ENCODE measurements at places on chromosomes 3 and 15.

GRCh38 chr15:58686286-58686685 lies 63.2 kb downstream of the ADAM10 start:
- DNase-seq, result no peak

- no peak for DNase-seq
Measured at GRCh38 chr15:94042180-94042928, 189.0 kb upstream of the MCTP2 start.

GRCh38 chr3:85785766-85786165 lies 827.0 kb downstream of the CADM2 start:
- DNase-seq, result no peak

DNA sequence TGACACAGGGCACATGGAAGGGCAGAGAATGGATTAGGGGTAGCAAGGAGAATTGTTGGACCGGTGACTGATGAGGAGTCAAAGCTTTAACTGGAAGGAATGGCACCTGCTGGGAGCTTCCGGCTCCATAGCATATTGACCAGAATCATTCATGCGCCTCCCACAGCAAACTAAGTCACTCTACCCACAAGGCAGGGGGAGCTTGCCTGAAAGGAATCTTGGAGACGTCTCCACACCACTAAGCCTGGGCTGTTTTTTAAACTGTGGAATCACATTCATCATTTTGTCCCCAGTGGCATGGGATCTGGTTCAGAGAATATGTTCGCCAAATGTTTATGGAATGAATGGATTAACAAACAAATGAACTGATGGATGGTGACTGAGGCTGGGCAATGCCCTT lies 57.0 kb upstream of the ITGA11 start:
- DNase-seq, result no peak

GRCh38 chr3:166191411-166191810 lies 354.2 kb upstream of the BCHE start:
- DNase-seq, result no peak

GRCh38 chr3:153400641-153401040 lies 238.6 kb downstream of the RAP2B start:
- DNase-seq, result no peak

DNA sequence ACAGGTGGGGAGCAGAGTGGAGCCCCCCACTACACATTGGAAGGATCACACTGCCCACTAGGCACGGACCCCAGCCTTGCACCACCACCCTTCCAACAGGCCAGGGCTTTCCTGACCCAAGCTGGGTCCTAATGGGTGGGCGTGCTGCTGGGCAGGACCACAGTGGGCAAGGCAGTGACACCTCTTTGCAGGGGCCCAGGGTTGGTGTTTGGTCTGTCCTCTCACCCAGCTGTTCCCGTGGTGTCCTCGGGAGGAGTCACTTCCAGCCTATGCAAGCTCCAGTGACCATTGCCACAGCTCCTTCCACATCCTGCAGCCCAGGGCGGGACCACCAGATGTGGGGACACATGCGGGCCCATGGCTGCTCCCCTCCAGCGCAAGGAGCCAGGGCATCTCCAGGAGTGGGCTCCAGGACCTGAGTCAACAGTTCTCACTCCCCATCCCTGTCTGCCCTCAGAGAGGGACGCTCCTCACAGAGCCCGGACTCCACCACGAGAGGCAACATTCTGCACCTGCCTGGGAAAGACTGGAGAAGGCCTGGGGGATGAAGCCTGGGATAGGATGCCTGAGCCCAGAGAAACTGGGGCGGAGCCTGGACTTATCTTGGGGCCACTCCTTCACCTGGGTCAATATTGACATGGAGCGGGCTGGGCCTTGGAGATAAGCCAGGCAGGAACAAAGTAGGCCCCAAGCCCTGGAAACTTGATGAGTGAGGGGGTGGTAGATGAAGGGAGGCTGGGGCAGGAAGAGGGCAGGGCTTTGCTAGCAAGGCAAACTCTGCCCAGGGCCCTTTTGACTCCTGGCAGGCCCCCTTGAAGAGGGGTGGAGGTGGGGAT lies 3.9 kb upstream of the VILL start:
- DNase-seq, result no peak

DNA sequence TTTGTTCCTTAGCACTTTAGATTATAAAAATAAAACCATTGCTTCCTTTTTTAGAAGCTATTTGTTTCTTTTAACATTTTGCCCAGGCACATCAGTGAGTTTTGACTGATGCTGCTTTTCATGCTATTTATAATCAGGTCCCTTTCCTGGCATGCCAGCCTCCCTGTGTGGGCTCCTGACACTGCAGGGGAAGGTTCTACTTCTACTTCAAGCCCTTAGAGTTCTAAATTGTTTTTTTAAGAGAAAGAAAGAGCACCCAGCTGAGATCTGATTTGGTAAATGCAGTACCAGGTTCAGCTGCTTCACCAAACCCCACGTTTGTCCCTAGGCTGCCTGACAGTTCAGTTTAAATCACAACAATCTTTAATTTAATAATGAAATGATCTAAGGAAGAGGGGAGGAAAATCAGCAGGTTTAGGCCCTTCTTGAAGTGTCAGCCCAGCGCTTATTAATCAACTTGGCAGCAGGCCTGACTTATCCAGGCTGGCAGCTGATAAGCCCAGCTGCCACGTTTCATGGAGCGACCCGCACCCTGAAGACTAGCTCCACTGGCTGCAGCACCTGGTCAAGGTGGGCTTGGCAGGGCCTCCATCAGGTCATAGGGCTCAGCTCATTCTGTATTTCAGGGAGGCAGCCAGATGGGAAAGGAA lies 29.0 kb downstream of the HGD start:
- no peak for DNase-seq

GRCh38 chr3:56201407-56201806 lies 266.9 kb downstream of the ERC2 start:
- DNase-seq, result no peak

DNA sequence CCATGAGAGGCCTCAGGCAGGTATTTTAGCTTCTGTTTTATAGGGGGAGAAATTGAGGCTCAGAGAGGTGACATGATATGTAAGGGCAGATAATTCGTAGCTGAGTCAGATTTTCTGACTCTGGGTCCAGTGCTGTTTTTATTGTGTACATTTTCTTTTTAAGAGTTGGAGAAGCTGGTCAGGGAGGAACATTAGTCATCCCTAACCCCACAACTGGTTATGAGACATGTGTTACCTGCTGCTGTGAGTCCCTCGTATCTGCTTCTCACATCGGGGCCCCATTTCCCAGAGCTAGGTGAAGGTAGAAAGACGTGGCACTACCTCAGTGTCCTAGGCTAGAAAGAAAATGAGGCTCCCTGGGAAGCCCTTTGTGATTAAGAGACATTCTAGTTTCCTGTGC lies 28.6 kb downstream of the GALNT15 start:
- DNase-seq, result no peak

GRCh38 chr3:101847328-101847727 lies 2.0 kb upstream of the NFKBIZ start:
- no peak for DNase-seq

GRCh38 chr3:173913397-173913796 lies 515.9 kb downstream of the NLGN1 start:
- DNase-seq, result no peak
